ENCODE measurements at places on chromosomes 2 and 18.

DNA sequence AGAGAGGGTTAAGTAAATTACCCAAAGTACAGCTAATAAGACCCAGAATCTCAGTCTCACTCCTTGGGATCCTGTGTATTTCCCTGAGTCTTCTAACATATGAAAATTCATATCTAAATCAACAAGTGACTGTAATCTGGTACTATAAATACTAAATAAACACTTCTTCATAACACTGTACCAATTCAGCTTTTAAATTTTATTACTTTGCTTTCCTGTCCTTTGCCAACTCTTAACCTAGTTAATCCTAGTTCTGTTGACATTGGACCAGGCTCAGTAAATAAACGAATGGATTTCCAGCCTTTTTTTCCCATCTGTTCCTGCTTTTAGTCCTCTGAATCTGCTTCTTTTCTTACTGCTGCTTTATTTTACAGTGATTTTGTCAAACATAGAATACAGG, 13.8 kb downstream of the MRPL35 start:
- DNase-seq: no peak

DNA sequence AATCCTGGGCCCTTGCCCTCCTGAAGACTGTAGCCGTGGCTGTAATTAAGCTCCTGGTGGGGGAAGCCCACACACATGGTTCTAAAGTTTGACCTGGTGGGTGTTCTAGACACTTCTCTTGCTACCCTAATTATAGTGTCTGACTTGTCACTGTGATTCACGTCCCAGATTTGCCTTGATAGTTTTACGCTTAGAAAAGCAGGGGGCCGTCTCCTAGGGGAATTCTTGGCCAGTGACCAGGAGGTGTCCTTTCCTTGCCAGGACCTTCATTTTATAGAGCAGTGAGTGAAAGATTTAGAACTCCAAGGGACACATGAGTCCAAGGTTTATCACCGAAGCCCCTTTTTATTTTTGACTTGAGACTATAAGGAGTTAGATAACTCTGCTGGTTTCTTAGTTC, 9.0 kb downstream of the TMEM214 start:
- DNase-seq: no peak

DNA sequence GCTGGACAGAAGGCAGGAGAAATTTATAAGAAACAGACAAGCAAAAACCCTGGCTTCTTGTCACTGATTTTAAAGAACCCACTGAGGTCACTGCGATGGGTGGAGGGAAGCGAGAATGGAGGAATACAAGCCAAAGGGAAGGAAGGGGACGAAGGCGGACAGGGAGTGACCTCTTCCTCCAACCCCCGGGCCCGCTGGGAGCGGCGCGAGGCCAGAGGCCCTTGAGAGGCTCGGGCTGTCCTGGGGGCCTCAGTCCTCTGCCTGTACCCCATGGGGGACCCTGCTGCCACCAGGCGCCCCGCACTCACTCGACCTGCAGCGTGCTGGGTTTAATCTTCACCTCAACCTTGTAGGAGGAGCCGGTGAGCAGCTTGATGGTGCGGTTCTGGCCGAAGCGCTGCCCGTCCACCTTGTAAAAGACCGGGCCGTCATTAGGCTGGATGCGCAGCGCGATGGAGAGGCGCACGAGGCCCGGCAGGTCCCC, 793 bp downstream of the CNRIP1 start:
- DNase-seq: no peak

GRCh38 chr2:66930339-66931220, 466.6 kb upstream of the ETAA1 start:
- no peak for DNase-seq

GRCh38 chr2:136137982-136138381, 20.0 kb upstream of the CXCR4 start:
- no peak for DNase-seq

GRCh38 chr2:234074751-234075517, 24.4 kb downstream of the SPP2 start:
- DNase-seq: no peak
